ENCODE measurements at places on chromosomes 7 and 10.

GRCh38 chr10:49174261-49174925 lies 13.8 kb downstream of the TMEM273 start:
- DNase-seq: no peak

GRCh38 chr7:7972128-7972527 lies 3.5 kb downstream of the GLCCI1 start:
- DNase-seq: no peak

DNA sequence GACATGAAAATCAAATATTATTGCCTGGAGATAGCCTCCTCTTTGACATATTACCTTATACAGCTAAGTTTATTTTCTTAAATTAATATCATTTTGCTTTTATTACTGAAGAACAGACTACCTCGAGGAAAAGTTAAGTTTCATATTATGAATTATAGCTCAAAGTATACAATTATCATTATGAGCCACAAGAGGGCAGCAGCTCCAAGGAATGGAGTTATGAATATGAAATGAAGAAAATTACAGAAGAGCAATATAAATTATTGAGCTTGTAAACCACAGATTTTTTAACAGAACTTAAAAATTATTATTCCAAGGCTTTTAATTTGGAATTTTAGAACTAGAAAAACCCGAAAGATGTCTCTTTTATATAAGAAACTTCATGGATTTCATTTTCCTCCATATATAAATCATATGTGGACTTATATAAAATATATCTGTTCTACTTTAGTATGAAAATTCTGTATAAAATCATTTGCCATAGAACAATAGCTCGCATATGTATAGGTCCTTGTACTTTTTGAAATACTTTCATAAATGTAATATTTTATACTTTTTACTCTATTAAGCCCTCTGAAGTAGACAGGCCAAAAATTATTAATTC lies 40.1 kb downstream of the IQUB start:
- no peak for DNase-seq

GRCh38 chr10:98414932-98415730 lies at the start of gene PYROXD2:
Gene PYROXD2 (minus strand): TSS chr10:98415182. CDS start chr10:98415135, 47 bp downstream.
- peak; percentile 55 for DNase-seq

DNA sequence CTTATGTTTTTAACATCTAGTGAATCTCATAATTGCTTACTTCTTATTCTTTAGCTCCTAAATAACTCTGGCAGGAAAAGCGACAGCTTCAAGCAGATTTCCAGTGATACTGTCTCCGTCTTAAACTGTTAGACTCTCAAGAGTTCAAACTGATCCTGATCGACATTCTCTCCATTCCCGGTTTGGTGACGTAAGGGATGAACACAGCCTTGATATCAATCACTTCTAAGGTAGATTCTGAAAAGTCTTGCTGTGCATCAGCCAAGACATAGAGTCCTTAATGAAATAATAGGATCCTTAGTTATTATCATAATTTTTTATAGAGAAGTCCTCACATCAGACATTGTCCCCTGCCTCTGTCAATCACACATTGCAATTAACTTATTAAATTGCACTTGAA lies 534.6 kb downstream of the TFEC start:
- no peak for DNase-seq

DNA sequence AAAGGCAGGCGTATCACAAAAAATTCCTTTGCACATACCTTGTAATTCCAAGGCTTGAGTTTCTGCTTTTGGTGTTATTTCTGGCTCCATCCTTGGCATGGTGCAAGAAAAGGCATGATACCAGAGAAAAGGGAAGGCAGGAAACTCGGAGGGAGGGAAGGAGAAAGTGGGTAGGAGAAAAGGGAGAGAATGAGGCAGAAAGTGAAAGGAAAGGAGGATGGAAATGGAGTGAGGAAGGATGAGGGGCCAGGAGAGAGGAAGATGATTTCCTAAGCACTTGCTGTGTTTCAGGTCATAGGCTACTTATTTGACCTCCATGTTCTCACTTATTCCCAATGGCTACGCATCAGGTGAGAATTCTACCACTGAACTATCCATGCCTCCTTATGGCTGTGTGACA lies 110.8 kb upstream of the JCAD start:
- no peak for DNase-seq

GRCh38 chr10:51640120-51640819 lies 59.1 kb downstream of the CSTF2T start:
- DNase-seq: no peak

- DNase-seq: peak; percentile 47
Observed at GRCh38 chr10:13717936-13718772, 131.4 kb downstream of the PRPF18 start.

- peak; percentile 60 for DNase-seq
Observed at GRCh38 chr10:110008518-110009339, 945 bp downstream of the ADD3 start.

DNA sequence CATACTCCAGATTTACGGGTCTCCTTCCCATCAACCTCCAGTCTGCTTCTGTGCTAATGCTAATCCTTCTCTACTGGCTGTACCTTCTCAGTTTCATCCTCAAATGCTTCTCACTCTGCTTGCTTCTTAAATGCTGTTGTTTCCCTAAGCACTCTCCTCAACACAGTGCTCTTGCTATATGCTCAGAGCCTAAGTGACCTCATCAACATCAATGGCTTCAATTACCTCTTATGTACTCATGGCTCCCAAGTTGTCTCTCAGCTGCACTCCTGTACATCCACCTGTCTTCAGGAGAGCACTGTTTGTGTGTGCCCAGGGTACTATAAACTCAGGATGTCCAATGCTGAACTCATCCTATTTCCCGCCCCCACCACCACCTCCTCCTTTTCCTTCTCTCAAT lies 22.5 kb downstream of the ELAPOR2 start:
- no peak for DNase-seq

Measured in stimulated activated CD8-positive, alpha-beta memory T cell treated with anti-CD3 and anti-CD28 coated beads, Interleukin-4, amount 100 ng/mL, for 48 hours (primary cell).